H7 (cell line): ENCODE measurements at places on chromosomes 16 and 17. TPM values are rescaled to one million over a fixed set of nuclear protein-coding genes. Genes with fewer than 3 reads are reported as not detected.

Gene RRAD
- total RNA-seq, result 0.10 TPM in 1 of 2 replicates, not detected in the other

Gene EVI2A
- not detected in 2 replicates for total RNA-seq

Gene DDX52
- 23.6 and 30.8 TPM in 2 replicates for total RNA-seq

Gene KRTAP4-4
- not detected in 2 replicates for total RNA-seq

Gene DEXI
- 55.9 and 63.1 TPM in 2 replicates for total RNA-seq

Gene HSD11B2
- total RNA-seq, result 25.1 and 35.1 TPM in 2 replicates

Gene FNDC8
- total RNA-seq, result 0.55 TPM in 1 of 2 replicates, not detected in the other

Gene TNS4
- total RNA-seq, result 0.14 and 0.18 TPM in 2 replicates
